Stimulated activated CD8-positive, alpha-beta memory T cell treated with anti-CD3 and anti-CD28 coated beads, Interleukin-2, amount 100 ng/mL, for 1 hour (primary cell): ENCODE measurements at places on chromosomes 12 and 14.

DNA sequence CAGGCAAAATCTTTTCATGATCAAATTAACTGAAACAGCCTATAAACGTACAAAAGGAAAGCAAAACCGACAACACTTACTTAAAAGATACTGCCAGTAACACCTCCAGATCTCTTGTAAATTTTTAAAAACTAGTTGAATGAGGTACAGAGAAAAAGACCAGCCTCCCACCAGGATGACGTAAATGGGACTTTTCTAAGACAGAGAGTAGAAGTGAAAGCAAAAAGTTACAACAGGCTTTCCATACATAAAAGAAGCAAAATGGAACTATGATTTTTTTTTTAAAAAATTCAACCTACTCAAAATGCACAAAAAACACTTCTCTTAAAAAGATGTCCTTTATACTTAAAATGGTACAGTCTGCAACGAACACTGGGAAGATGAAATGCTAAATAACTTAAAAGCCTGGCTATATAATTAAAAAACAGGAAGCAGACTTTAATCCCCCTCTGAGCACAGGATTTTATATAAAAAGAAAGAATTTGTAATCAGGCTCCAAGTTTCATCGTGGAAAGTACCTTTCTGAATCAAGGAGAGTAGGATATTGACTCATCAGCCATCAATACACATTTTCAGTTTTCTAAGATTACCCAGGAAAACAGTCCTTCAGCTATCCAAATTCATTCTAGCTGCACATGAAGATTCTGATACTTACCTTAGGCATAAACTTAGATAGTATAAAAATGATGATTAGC is 14.2 kb upstream of the MYO1A start:
- no peak for DNase-seq

- DNase-seq = no peak
These were observed 70.4 kb downstream of the FUT8 start for GRCh38 chr14:65482757-65483438.

- no peak for DNase-seq
These were observed 34.3 kb upstream of the VWF start for GRCh38 chr12:6158749-6159148.

- no peak for DNase-seq
These were observed 74.6 kb downstream of the KITLG start for GRCh38 chr12:88505696-88506095.

GRCh38 chr14:68951035-68951797 is 27.9 kb downstream of the ACTN1 start:
- DNase-seq = no peak

- no peak for DNase-seq
These were observed 72.5 kb downstream of the NTN4 start for GRCh38 chr12:95718006-95718431.

GRCh38 chr12:84270470-84271140 is 642.0 kb downstream of the SLC6A15 start:
- no peak for DNase-seq

GRCh38 chr14:101591582-101591981 is 30.3 kb downstream of the DIO3 start:
- DNase-seq = no peak

DNA sequence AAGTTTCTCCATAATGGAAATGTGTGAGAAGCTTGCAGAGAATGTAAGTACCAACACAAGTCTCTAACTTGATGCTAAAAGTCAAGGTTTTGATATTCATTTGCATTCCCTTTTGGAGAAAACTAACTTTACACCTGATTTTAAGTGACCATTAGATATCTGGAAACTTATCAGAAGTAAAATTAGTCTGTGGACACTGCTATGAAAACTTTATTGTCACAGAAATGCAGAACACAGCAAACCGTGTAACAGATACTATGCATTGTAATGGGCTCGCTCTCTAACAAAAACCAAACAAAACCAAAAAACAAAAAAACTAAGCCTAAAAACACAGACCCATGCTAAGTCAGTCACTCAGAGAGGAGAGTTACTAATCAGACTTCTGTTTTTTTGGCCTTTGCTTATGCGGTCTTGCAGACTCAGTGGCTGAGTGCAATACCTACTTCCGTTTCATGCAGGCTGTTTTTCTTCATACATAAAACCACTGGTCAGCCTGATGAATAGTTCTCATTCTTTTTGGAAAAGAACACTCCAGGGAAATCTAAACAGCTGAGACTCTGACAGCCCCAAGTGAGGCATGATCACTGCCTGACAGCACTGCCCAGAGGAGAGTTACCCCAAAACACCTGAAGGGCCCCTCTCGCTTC is 35.7 kb downstream of the NRDE2 start:
- DNase-seq = no peak

DNA sequence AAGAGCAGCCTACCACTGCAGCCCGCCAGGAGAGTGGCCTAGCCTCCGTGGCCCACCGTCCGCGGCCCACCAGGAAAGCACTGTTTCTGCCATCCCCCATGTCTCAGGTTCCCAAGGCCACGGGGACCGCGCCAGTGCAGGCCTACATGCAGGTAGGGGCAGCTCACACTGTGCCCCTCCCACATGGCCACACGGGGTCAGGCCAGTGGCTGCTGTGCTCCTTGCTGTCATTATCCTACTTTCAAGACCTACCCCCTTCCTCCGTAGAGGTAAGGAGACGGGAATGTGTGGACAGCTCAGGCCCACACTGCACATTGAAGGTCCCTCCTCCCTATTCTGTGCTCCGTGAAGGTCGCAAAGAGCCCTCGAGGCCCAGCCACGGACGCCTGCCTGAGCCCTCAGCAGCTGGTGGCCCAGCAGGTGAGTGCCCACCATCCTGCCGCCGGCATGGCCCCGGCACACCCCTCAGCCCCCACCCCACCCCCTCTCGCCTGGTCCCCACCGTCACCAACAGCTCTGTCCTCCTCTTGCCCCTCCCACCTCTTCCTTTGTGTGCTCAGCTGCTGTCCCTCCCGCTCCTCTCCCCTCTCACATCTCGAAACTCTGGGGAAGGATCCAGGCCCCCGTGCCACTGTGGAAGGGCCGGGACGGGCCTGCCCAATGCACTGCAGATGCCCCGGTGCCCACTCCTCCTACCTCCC is 10.0 kb downstream of the DDX51 start:
- no peak for DNase-seq

- no peak for DNase-seq
These were observed 119.3 kb upstream of the MDM1 start for GRCh38 chr12:68451261-68452077.

GRCh38 chr12:23949348-23950209 is at the start of gene SOX5:
Gene SOX5 (minus strand): TSS chr12:23949670. CDS start chr12:23949601, 69 bp downstream.
- DNase-seq = no peak

GRCh38 chr14:81396113-81396512 is 4.0 kb downstream of the STON2 start:
- DNase-seq = no peak
